NCI-H1930 (cell line): ENCODE measurements at places on chromosomes 1 and 21.
A peak's percentile ranks its signal among the peaks of the same experiment; 100 is the strongest.

DNA sequence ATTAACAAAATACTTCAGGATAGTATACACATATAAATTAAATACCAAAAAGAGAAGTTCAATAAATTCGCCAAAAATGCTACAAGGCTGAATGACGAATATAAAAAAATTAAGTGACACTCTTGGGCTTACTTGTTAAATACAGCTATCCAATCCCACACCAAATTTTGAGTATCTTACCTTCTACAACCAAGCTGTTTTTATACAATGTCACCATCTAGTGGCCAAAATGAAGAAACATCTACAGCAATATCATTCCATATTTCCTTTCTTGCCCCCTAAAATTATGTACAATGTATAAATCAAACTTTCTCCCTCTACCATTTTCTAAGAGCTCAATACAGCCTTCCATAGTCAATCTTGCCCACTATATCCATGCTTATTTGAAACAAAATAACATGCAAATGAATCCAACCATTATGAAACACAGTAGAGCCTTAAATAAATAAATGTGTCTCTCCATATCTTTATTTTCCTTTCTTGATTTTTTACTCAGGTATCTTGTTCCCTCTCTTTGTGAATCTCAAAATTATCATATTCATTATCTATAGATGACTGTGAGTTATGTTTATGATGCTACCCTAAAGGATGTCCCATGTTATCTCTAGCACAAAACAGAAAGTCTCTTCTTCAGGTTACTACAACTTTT is 86.3 kb downstream of the ACBD6 start:
- peak; percentile 2 for DNase-seq

DNA sequence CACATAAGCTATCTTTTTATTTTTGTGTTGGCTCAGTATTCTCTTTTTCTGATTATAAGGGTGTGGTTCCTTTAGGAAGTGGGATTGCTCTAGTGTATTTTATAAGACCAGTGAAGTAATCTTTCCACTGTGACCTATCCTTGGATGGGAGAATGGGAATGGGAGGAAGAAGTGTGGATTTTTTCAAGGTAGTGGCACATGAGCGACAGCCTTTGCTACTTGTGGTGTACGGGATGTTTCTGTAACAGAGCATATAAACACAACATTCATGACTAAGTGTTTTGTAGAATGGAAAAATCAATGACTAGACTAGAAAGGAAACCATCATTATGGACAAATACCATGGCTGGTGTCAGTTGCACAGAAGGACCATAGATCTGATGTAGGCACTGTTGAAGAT is 209.6 kb downstream of the GIPC2 start:
- DNase-seq, result no peak

- no peak for DNase-seq
These were observed 60.7 kb upstream of the CAMK1G start for GRCh38 chr1:209522826-209523225.

DNA sequence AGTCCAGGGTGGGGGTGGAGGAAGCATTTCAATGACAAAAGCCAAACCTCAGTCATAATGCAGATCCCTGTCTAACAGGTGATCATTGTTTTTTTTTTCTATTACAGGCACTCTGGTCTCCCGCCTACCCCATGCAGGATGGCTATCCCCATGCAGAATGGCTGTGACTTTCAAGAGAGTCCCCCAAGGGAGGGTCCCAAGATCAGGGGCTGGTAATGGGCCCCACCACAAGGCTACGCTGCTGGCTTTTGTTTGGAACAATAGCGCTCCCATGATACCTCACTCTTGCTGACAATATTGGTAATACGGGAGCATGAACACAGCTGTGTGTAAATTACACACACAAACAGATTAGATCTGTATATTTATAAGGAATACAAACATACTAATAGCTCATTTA is 119.4 kb downstream of the SLC45A1 start:
- DNase-seq, result peak; percentile 65

DNA sequence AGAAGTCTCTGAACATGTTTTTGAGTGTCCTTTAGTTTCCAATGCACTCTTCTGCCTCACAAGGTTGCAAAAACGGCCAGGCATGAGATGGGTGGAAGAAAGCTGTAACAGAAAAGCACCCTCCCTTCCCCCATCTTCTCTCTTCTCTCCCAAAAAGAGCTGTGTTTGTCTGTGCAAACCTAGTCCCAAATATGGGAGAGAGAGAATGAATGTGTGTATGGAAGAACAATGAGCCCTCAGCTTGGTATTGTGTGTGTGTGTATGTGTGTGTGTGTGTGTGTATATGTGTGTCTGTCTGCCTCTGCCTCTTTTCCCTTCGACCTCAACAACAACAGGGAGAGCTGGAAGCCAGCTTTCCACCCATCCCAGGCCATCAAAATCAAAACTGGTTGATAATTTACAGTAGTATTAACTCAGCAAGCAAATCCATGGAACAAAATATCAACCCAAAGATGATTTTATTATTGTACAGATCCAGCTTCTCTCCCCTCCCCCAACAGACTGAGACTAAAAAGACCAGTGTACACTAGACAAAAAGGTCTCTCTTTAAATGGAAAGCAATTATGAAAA is 1.8 kb downstream of the RERE start:
- no peak for DNase-seq

GRCh38 chr1:67675800-67676199 is 9.2 kb upstream of the GADD45A start:
- DNase-seq, result no peak

- DNase-seq, result no peak
These were observed 42.1 kb downstream of the HOOK1 start for GRCh38 chr1:59856725-59857338.

- no peak for DNase-seq
These were observed 76.4 kb upstream of the ZBTB18 start for GRCh38 chr1:243974451-243975292.

DNA sequence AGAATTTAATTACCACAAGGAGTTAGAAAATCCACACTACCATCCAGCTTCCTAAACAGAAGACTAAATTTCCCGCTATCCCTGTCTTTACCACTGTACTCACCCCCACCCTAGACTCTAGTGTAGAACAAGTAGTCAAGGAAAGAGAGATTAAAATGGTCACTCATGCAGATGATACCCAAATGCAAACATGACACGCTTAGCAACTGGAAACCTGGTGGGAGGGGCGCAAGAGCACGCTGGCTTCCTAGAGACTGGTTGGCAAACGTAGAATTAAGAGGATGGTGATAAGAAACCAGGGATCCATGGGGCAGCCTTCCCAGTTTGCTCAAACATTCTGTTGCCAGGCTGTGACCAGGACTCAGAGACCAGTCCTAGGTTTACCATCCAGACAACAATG is 9.9 kb upstream of the LDLRAD1 start:
- DNase-seq, result no peak

- DNase-seq, result no peak
These were observed 220.7 kb upstream of the HOOK1 start for GRCh38 chr1:59593798-59594790.

DNA sequence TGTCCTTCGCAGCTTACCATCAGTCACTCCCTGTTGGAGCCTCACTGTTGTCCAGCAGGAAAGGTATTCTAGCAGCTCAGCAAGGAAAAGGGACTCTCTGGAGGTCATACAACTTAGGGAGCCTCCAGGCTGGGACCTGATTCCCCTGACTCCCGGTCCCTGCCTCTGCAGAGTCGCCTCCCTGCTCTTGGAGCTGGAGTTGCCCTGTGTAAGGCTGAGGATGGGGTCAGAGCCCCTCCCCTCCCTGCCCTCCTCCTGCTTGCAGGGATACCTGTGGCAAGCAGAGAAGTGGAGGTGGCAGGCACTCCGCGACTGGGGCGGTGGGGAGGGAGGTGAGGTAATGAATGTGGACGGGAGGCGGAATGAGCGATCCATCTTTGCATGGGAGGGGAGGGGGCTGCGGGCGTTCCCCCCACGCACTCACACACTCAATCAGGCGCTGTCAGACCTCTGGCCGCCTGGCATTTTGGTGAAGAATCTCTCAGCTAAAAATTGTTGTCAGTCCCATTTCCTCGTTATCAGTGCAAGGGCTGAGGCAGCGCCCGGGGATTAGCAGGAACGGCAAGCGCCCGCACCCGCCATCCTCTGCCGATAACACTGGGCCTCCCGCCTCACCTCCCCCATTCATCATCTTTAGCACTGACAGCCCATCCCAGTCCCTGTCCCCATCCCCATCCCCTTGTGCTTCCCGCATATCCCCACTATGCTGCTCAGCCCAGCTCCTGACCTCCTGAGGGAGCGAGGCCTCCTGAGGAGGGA is 64.3 kb downstream of the TMEM53 start:
- DNase-seq, result no peak

DNA sequence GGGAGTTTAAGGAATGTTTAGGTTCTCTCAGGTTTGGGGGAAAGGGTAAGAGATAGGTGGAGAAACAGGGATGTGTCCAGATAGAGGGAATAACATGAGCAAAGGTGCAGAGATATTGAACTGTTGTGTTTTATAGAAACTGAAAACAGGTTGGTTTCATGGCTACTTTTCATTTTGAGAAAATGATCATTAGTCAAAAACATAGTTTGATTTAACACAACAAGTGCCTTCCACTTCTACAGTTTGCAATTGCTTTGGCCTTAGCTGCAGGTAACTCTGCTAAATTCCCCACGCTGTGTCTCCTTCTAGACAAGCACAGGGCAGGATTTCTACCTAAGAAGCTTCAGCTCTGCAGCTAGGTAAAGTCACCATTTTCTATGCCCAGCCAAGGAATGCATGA is 124.9 kb downstream of the RGS2 start:
- no peak for DNase-seq

DNA sequence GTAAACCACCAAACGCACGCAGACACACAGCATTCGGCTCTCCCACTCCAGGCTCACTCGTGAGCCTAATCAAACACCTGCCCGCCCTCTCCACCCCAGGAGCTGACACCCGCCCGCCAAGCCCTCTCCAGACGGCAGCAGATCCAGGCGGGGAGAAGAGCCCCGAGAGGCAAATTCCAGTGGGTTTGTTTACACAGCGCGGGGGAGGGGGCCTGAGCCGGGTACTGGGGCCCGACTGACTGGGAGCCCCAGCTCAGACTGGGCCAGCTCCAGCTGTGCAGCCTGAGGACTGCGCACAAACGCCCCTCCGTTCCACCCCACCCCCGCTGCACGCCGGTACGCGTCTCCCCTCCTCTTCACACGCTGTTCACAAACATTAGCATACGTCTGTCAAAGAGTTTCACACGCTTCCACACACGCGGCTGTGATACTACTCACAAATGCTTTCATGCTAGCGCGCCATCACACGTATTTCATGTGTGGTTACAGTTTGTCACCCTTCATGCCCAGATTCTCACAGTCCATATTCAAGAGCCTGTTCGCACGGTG is 1.0 kb upstream of the EFNA1 start:
- DNase-seq, result no peak

GRCh38 chr1:10208537-10208936 is 1.8 kb upstream of the KIF1B start:
- no peak for DNase-seq

- DNase-seq, result no peak
These were observed 5.2 kb upstream of the LRRC53 start for GRCh38 chr1:74517599-74518051.

GRCh38 chr1:239811211-239811885 is 280.3 kb upstream of the FMN2 start:
- no peak for DNase-seq

- no peak for DNase-seq
These were observed 27.0 kb downstream of the NAV1 start for GRCh38 chr1:201565771-201566528.
